ENCODE measurements at places on chromosomes 7 and 10.

DNA sequence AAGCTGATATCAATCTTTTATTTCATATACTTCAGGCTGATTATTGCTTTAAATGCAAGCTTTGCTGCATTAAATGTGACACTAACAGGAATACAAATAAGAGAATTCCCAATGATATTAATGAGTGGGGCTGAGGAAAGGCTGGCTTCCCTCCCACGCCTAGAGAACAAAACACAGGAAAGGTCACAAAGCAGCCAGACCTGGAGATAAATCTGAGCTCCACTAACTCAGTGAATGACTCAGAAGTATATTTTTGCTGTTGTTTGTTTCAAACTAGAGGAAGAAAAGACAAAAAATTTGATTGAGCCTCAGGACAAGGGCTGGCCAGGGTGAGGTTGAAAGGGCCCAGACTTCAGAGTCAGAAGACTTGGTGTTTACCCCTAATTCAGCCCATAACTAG, 88.1 kb downstream of the XPNPEP1 start:
- DNase-seq, result no peak

- DNase-seq, result no peak
Measured at GRCh38 chr7:111855161-111855841, 293.0 kb upstream of the IMMP2L start.

GRCh38 chr7:143245123-143245522, 18.1 kb upstream of the GSTK1 start:
- no peak for DNase-seq

GRCh38 chr10:132163826-132164515, 22.8 kb upstream of the DPYSL4 start:
- no peak for DNase-seq

GRCh38 chr7:125899577-125899976, 970.0 kb upstream of the POT1 start:
- no peak for DNase-seq

DNA sequence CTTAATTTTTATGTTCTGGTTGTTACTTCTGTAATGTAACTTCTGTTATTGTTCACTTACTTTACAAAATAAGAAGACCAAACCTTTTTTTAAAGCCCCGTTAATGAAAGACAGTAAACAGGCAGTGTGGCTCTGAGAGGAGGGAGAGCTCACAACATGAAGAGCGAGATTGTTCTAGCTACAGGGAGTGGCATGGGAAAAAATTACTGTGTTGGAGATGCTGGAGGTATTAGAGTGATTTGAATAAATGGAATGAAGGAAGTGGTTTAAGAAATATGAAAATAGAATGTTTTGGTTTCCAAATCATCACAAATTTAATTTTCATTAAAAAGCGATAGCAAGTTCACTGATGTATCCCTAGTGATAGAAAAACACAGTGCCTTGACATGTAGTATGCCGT, 31.8 kb downstream of the REEP3 start:
- DNase-seq, result peak; percentile 61

GRCh38 chr10:131246089-131246488, 65.4 kb downstream of the TCERG1L start:
- no peak for DNase-seq

DNA sequence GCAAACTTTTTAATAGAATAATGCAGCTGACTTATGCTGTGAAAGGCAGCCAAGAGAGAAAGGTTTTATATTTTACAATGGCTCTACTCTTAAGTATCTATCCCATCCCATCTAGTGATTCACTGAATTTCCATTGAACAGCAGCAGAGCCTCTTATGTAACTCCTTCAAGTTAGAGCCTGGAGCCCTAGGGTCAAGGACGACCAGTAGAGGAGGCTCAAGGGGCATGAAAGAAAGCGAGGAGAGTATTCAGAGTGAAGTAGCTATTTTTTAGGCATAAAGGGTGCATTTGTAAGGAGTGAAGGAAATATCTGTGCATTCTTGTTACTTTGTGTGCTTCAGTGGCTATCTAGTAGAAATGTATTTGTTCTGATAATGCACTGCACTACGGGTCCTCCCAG, 180.2 kb upstream of the TPK1 start:
- no peak for DNase-seq

DNA sequence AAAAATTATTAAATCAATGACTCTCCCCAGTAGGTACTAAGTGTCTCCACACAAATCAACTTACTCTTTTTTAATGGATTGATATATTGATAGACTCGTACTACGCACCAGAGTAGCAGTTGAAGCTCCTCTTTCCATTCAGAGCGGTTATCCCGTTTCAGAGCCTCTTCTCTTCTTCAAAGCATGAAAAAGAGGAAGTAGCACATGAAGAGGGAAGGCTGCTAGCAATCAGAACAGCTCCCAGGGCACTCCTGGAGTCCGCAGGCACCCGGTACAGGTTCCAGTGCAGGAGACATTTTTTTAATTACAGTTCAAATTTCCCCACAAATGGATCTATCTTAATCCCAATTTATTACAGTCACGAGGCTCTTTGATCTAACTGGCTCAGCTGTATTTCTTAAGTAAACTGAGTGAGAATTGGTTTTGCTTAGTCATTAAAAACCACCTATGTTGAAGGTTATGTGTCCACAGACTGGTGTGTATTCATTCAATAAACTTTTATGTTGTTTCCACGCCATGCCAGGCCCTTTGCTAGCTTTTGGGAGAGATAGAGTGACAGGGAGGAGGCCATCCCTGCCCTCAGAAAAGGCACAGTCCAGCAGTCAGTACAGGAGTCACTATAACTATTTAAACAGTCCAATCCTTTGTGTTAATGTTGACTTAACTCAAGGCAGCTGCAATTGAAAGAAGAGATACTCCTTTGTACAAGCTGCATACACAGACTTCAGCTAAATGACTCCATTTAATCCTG, 32.1 kb upstream of the CALN1 start:
- no peak for DNase-seq

DNA sequence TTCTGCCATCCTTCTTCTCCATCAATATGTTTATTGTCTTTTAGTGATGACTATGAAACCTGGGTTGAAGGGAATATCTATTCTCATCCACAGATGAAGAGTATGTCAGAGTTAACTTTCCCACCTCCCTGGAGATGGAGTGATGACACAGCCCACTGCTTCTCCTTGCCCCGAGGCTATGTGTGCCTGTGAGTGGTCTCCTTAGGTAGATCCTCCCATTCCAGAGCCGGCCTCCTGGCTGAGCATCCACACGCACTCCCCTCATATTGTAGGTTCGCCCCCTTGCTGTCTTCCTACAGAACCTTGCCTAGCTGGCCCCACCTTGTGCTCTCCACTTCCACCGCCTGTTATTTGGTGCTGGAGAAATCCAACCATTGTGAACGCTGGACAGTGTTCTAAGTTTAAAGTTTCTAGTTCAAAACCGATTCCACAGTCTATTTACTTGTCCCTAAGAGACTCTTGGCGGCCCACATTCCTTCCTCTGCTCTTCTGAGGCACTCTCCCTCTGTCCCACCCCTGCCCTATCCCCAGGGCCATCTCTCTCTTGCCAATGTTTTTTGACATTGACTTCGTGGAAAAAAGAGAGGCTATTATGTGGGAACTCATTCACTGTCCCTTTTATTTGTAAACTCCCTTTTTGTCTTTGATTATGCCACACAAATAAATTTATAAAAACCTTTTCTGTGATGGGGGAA, 168.0 kb downstream of the ZNF438 start:
- DNase-seq, result no peak

DNA sequence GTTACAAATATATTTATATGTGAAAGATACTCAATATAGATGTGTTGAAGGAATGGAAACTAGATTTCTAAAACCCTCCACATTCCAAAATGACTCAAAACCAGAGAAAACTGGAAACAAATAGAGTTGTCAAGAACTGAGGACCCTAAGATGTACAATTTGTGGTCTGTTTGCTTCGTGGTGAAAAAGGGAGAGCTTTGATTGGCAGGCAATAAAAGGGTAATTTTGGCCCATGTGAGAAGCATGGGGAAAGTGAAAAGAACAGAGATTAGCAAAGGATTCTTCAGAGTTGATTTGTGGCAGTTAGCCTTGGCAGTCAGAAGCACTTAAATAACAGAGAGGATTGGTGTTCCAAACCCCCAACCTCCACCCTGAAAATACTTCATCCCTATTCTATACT, 37.1 kb upstream of the DKK1 start:
- no peak for DNase-seq

DNA sequence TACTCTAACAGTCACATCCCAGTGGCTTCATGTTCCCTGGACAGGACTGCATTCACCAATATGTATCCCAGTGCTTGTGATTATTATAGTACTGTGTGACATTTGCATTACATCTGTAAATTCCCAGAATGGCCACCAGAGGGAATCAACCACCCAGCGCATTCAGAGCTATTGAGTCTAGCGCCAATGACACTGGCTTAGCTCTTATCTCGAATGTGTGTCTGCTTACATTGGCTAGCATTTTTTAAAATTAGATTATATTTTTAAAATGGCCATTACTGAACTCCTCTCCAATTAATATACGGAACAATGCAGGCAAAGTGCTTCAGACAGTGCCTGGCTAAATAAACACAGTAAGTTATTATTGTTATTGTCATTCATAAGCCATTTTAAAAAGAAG, 36.3 kb downstream of the TRIL start:
- no peak for DNase-seq

DNA sequence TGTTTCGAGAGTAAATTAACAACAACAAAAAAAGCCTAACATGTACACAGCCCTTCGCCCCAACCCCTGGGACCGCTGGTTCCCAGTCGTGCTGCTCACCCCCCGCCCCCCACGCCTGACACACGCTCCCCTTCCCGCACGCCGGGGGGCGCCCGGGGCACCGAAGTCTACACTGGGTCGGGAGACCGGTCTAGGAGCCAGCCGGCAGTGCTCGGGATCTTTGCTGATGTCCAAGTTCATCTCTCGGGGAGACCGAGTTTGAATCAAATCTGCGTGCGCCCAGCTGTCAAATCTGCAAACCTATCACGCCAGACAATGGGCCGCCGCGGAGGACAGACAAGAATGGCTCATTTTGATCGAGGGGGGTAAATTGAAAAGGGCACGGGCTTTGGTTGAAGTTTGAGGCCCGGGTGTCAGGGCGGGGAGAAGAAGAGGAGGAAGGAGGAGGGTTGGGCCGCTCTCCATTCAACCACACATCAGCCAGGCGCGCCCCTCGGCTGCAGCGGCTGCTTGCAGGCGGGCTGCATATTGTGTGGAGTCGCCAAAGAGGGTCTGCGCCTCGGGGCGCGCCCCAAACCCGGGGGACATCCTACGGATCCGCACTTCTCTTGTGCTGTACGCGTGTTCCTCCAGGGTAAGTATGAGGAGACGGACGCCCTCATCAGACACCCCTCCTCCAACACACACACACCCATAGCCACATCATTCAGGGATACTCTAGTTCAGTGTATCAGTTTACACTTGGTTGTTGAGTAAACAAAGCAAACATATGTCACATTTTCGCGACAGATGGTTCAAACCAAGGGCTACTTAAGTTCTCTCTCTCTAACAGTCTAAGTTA, 1.3 kb upstream of the GFRA1 start:
- DNase-seq, result no peak

DNA sequence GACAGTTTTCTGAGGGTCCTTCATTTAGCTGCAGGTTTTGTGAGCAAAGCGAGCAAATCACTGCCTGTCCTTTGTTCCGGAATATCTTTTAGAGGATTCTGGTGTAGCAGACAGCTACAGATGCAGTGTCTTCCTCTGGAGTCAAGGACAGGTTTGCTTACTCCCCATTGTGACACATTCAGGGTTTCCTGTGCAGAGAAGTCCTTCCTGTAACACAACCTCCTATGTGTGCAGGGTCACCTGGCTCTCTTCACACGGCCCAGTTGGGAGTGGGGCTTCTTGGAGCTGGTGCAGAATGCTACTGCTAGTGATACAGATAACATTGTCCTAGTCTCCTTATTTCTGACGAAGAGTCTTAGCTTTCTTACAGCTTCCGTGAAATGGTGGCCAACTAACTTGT, 47.9 kb downstream of the RBM33 start:
- no peak for DNase-seq

GRCh38 chr7:50869108-50869725, 86.5 kb upstream of the GRB10 start:
- DNase-seq, result peak; percentile 81

- DNase-seq, result no peak
Measured at GRCh38 chr7:143008007-143008901, 18.7 kb downstream of the OR9A2 start.

- no peak for DNase-seq
Measured at GRCh38 chr7:148925836-148926235, 41.7 kb upstream of the EZH2 start.

- no peak for DNase-seq
Measured at GRCh38 chr10:89404104-89405047, 10.0 kb upstream of the IFIT5 start.

- DNase-seq, result no peak
Measured at GRCh38 chr10:102549549-102549948, 45.8 kb downstream of the SUFU start.

DNA sequence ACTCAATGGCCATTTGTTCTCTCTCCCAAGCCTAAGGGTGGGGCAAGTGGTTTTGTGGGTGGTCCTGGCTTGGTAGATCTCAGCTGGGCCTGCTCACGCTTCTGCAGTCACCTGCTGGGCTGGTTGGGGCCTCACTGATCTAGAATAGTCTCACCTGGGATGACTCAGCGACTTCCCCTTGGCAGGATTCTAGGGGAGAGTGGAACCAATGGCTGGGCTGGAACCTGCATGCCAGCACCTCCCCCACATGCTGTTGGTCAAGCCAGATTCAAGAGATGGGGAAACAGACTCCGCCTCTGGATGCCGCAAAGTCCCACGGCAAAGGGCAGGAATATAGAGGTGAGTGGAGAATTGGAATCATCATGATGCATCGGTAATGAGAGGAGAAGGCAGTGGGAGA, 292.9 kb upstream of the NPVF start:
- DNase-seq, result no peak

- DNase-seq, result no peak
Measured at GRCh38 chr10:69714572-69714971, 84.5 kb downstream of the FAM241B start.

DNA sequence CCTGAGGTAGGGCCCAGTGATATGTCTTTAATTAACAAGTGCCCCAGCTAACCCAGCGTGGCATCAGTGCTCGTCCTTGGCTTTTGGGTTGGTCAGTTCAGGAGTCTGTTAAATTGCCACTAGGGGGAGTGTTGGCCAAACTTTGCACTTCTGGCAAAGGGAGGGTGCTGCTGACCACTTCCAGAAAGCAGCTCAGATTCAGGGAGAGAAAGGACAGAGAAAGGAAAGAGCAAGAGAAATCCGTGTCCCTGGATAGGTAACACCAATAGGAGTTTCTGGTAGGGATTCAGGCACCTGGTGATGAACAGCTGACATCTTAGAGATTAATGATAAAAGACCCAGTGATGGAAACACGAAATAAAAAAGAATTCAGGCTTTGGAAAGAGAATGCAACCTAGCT, 243.1 kb upstream of the AOAH start:
- no peak for DNase-seq

DNA sequence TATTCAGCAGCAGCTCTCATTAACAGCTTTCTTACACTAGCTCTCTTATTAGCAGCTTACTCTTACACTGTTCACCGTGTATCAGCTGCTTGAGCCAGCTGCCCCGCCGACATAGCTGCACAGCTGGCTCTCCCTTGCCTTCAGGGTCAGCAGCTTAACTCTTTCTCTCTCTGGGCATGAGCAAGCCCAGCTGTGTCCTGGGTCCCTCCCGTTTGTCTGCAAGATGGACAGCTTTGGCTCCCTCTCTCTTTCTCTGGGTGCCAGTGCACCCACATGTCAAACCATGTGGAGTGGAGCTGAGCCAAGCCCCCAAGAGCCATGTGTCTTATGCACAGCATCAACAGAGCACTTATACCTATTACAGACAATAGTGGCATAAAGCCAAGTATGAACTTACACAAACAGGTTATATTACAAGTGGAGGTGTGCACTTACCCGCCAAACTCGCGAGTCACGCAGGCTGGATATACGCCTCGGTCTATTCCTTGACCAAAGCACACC, 35.7 kb upstream of the MTPAP start:
- DNase-seq, result no peak

GRCh38 chr10:69383558-69383957, 33.2 kb downstream of the TACR2 start:
- DNase-seq, result no peak
